ENCODE measurements at places on chromosomes 4 and X. TPM values are rescaled to one million over a fixed set of nuclear protein-coding genes. Genes with fewer than 3 reads are reported as not detected.

Gene RENBP
- 10.3 TPM for total RNA-seq

Gene ERCC6L
- total RNA-seq = under 0.01 TPM

Gene DMRTC1
- not detected for total RNA-seq

Gene RBMXL3
- total RNA-seq = not detected

Gene SPATA4
- total RNA-seq = 0.13 TPM

Gene GPR34
- total RNA-seq = not detected

Gene KCNE5
- total RNA-seq = 0.26 TPM

Gene HEPH
- total RNA-seq = under 0.01 TPM

Gene SPACA5
- total RNA-seq = not detected

Gene CC2D2A
- total RNA-seq = 5.5 TPM

Gene SUPT20HL1
- under 0.01 TPM for total RNA-seq

Gene ATOH1
- total RNA-seq = not detected

Gene P2RY10
- total RNA-seq = not detected

Gene EBP
- total RNA-seq = 244 TPM

Gene FSTL5
- not detected for total RNA-seq

Gene PDGFRA
- total RNA-seq = 2.1 TPM

Gene EDA2R
- total RNA-seq = 5.3 TPM

Gene NDNF
- not detected for total RNA-seq

Gene HOPX
- total RNA-seq = 30.8 TPM

Gene DGKQ
- total RNA-seq = 17.9 TPM

Gene TXK
- total RNA-seq = under 0.01 TPM

Gene ZNF275
- 3.9 TPM for total RNA-seq

Gene FAM9C
- total RNA-seq = not detected

Gene OCIAD2
- 162 TPM for total RNA-seq

Gene PNCK
- total RNA-seq = 2.1 TPM

Gene GPR119
- not detected for total RNA-seq

Gene HAUS7
- total RNA-seq = 10.9 TPM

Gene PLAC8
- 4.4 TPM for total RNA-seq

Gene G6PD
- 17.4 TPM for total RNA-seq

Gene GABRQ
- total RNA-seq = under 0.01 TPM

Gene GC
- not detected for total RNA-seq

Gene TMSB15C
- 1.8 TPM for total RNA-seq

Gene CXXC4
- total RNA-seq = not detected

Gene SLITRK2
- total RNA-seq = not detected

Gene NEUROG2
- total RNA-seq = not detected

Gene WWC2
- total RNA-seq = 13.4 TPM

Gene PABPC4L
- under 0.01 TPM for total RNA-seq

Gene KIAA1210
- total RNA-seq = not detected

Gene TMPRSS11F
- 2.3 TPM for total RNA-seq

Gene MAGEA9B
- total RNA-seq = not detected

Gene PHKA1
- total RNA-seq = 15.5 TPM

Gene CSN1S1
- not detected for total RNA-seq

Gene RPGR
- total RNA-seq = 8.2 TPM

Gene F8A3
- total RNA-seq = 0.26 TPM

Gene ZDHHC15
- total RNA-seq = not detected

Gene TBC1D9
- 17.1 TPM for total RNA-seq

Gene PAGE2
- not detected for total RNA-seq

Gene HTRA3
- 0.26 TPM for total RNA-seq

Gene SPANXC
- total RNA-seq = not detected

Gene XK
- 0.26 TPM for total RNA-seq

Gene MAGEB2
- not detected for total RNA-seq

Gene SH3RF1
- 9.0 TPM for total RNA-seq

Gene AMTN
- 0.79 TPM for total RNA-seq

Gene GSPT2
- total RNA-seq = 1.3 TPM

Gene CT47B1
- not detected for total RNA-seq

Gene MAN2B2
- total RNA-seq = 8.3 TPM

Gene MAGED4B
- total RNA-seq = 1.6 TPM

Gene PAGE2B
- total RNA-seq = not detected

Gene ASB9
- total RNA-seq = not detected

Gene SMIM10
- total RNA-seq = not detected

All from bronchial epithelial cell (primary cell).